ENCODE measurements at places on chromosomes 2 and 18.

- DNase-seq, result no peak
Observed at GRCh38 chr2:43358410-43359201, 132.2 kb upstream of the ZFP36L2 start.

DNA sequence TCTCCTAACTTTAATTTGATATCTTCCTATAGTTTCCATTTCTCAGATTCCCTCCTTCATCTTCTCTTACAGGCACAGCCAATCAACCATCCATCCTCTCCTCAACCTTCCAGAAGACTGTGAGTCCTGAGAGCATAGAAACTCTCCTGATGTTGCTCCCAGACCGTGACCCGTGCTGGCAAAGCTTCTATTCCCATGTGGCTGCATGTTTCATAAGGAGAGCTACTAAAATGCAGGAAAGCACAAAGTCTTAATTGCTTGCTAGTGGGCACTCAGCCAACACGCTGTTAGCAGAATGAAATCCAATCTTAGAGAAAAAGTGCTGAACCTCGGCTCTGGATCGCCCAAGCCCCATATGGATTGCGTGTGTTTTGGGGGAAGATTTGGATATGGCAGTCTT, 1244.7 kb upstream of the ZEB2 start:
- no peak for DNase-seq

DNA sequence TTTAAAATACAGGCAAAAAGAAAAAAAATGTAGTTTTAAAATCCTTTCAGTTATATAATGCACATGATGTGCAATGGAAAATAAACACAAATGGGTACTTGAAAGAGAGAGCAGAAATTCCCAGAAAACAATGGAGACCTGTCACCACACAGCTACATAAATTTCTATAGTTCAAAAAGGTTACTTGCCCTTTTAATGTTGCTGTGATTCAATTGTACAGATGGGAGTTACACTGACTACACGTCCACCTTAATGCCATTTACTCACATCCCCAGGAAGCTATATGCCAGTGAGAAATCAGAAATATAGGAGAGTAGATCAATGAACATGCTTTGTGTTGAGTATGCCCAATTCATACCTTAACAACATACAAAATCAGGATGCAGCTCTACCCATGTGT, 269.6 kb downstream of the ERBB4 start:
- no peak for DNase-seq

DNA sequence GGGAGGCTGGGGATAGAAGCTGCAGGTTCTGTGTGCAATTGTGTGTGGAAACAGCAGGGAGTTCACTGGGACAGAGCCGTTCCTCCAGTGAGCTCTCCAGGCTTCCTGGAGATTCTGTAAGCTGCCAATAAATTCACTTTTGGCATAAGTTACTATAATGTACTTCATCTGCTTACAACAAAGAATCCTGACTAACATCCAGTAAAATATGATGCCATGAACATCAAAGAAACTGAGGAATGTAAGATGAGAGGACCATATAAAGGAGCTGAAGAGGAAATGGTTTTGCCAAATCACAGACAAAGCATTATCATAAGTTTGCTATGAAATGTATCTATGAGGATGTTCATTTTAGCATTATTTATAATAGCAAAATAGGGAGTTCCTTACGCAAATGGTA, 175.3 kb downstream of the KCNE4 start:
- DNase-seq, result no peak

DNA sequence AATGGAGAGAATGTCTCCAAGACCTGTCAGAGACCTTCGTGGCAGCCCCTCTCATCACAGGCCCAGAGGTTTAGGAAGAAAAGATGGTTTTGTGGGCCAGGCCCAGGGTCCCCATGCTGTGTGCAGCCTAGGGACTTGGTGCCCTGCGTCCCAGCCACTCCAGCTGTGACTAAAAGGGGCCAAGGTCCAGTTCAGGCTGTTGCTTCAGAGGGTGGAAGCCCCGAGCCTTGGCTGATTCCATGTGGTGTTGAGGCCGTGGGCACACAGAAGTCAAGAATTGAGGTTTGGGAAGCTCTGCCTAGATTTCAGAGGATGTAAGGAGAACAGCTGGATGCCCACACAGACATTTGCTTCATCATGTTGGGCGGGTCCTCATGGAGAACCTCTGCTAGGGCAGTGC, 45.1 kb upstream of the ACTR2 start:
- DNase-seq, result no peak

DNA sequence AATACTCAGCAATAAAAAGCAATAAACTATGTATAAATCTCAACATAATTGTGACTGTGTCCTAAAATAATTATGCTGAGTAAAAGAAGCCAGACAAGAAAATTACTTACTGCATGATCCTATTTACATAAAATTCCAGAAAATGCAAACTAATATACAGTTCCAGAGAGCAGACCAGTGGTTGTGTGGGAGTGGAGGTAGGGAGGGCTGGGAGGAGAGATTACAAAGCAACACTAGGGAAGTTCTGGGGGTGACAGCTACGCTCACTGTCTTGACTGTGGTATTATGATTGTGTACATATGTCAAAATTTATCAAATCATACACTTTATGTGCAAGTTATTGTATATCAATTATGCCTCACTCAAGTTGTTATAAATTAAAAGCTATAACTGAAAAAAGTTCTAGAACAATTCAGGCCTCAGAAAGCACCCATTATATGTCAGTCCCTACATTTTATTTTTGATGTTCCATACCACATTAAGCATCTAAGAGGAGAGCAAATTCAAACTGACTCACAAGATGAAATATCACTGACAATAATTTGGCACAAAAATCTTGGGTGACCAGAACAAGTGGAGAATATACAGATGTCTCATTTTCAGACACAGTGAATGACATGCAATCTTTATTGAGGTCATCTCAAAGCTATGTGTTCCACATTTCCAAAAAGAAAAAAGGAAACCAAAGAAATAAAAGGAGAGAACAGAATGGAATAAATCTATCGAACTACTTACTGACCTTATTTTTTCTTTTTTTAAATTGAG, 85.1 kb downstream of the ANTXR1 start:
- no peak for DNase-seq

- no peak for DNase-seq
Observed at GRCh38 chr2:32005371-32005976, 5.3 kb downstream of the MEMO1 start.

GRCh38 chr2:235567842-235568241, 74.0 kb downstream of the AGAP1 start:
- DNase-seq, result no peak

All from stimulated activated CD8-positive, alpha-beta memory T cell treated with anti-CD3 and anti-CD28 coated beads, Interleukin-12 subunit alpha, Interleukin-12 subunit beta, amount 100 ng/mL, for 1 hour (primary cell).